ENCODE measurements at places on chromosomes 2 and 18.

DNA sequence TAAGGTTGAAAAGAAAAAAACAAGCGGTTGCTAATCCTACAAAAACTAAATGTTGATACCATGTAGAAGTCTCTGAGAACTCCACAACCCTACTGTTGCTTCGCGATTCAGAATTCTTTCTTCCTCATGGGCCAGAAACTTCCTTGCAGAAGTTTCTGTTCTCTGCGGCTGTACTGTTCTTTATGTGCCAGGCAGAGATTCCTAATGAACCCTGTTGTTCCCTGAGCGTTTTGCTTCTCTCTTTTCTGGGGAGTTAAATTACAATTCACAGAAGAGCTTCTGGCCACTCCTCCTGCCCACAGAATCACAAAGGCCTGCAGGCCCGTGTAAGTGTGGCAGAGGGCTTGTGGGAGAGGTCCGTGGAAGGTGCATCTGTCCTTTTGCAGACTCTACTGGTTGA is 1.8 kb upstream of the THNSL2 start:
- DNase-seq = no peak

- no peak for DNase-seq
Measured at GRCh38 chr2:239927424-239927981, 97.6 kb downstream of the NDUFA10 start.

DNA sequence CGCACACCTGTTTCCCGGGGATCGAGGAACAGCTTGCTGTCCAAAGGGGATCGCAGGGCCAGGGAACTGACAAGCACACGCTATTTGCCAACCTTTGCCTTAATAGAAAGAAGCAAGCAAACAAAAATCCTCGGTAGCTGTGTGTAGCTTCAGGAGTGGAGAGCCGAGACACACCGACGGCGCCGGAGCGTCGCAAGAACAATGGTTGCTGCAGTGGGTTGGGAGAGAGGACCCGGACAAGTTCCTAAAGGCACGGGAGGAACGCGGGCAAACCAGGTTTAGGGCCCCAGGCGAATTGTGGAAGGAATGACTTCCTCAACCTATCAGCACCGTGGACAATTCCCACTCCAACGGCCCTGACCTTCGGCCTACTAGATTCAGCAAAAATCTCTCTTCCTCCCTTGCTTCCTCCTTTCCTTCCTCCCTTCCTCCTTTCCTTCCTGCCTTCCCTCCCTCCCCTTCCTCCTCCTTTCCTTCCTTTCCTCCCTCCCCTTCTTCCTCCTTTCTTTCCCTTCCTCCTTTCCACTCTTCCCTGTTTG is 4.9 kb upstream of the NEUROD1 start:
- DNase-seq = no peak

GRCh38 chr2:237754182-237754581 is 44.4 kb upstream of the RBM44 start:
- no peak for DNase-seq

GRCh38 chr2:3728104-3729054 is 25.0 kb downstream of the DCDC2C start:
- no peak for DNase-seq

GRCh38 chr2:133581010-133581760 is 12.9 kb upstream of the NCKAP5 start:
- DNase-seq = no peak

- DNase-seq = no peak
Measured at GRCh38 chr2:199740111-199740428, 110.9 kb downstream of the FTCDNL1 start.

DNA sequence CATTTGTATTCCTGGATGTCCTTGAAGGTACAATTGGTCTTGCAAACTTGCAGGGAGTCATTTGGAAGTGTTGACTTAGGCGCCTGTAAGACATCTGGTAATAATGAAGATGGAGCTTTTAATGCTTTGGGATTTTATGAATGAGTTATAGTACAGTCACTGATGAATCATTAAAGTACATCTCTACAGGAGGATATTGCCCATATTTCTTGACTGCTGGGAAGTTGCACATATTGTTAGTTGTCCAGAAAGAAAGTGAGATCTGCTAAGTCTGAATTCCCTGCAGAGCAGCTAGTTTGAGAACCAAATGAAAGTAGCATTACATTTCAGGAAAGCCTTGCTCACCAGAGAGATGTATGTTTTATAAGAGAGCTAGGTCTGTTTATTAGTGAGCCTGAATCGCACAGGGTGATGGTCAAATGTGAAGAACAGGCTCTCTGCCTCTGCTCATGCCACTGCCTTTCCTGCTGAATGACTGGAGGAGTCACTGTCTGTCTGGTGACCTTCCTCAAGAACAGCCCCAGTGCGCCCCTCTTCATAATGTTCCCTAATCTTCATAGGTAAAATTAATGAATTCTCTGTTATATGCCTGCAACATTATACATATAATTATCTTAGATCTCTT is 138.9 kb upstream of the KLHL14 start:
- DNase-seq = no peak

DNA sequence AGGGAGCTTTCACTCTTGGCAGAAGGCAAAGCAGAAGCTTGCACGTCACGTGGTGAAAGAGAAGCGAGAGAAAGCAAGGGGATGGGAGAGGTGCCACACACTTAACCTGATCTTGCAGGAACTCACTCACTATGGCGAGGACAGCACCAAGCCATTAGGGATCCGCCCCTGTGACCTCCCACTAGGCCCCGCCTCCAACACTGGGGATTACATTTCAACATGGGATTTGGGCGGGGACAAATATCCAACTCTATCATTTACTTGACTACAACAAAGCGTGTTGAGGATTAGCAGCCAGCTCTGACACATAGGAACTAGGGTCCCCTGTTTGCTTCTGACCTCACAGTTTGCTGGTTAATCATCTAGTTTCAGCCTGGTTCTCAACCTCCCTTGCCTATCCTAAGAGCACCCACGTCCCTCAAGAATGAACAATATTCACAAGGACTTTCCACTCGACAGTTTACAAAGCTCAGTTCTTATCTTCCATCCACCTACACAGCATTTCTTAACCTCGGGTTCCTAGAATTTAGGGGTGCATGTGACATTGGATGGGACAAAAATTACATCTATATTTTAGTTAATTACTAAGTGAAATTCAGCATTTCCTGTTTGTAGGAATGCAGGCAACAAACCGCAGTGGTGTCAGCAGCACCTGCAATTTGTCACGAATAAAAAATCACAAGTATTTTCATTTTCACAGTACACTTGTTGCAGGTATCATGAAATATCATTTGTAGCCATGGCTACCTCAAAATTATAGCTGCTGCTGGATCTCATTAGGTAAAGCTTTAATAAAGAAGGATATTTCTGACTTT is 36.0 kb downstream of the LBH start:
- DNase-seq = no peak

DNA sequence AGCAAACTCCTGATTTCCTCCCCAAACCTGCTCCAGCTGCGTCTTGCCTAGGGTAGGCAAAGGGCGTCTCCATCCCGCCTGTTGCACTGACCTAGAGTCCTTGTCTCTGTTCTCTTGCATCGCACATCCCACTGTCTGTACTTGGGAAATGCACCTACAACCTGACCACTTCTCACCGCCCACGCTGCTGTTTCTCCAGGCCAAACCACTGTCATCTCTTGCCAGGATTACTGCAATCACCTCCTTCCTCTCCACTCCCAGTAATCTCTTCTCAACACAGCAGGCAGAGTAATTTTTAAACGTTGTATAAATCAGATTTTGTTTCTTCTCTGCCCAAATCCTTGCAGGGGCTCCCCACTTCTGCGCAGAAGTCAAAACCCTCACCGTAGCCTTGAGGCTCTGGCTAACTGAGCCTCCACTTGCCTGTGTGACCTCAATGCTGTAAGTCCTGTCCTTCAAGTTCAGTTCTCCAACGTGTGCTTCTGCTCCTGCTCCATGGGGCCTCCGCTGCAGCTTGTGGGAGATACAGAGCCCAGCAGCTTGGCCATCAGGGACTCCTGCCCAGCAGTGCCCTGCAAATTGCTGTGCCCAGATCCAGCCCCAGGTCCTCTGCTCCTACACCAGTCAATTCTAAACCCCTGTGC is 27.7 kb upstream of the SEMA4C start:
- no peak for DNase-seq

- no peak for DNase-seq
Measured at GRCh38 chr2:168956392-168956791, 55.3 kb downstream of the G6PC2 start.

DNA sequence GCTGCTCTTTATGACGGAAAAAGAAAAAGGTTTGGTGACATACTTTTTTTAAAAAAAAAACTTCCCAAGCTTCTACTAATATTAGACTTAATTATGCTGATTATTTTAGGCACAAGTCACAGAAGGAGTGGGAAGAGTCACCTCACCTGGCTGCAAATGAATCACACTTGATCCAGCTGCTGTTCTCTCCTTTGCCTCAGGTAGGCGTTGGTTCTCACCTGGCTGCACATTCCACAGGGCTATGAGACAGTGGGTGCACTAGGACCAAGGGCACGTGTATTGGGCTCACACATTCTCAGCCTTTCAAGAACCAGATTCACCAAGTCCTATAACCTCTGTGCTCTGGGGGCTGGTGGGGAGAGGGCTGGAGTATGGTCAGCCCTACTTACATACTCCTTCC is 93.3 kb downstream of the TGFA start:
- no peak for DNase-seq

GRCh38 chr2:143946436-143947391 is 573.2 kb downstream of the ZEB2 start:
- DNase-seq = no peak

DNA sequence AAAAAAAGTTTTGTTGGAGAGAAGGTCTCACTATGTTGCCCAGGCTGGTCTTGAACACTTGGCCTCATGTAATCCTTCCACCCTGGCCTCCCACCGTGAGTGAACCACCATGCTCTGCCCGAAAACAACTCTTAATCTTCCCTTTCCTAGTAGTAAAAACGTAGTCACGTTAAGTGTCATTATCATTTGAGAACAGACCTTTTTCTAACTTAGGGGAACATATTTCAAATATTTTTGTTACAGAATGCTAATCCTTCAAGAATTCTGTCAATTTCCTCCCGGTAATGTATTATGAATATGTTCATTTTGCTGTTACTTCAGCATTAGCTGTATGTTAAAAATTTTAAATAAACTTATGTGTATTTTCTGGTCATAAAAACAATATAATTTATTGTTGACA is 49.7 kb downstream of the MTA3 start:
- no peak for DNase-seq

DNA sequence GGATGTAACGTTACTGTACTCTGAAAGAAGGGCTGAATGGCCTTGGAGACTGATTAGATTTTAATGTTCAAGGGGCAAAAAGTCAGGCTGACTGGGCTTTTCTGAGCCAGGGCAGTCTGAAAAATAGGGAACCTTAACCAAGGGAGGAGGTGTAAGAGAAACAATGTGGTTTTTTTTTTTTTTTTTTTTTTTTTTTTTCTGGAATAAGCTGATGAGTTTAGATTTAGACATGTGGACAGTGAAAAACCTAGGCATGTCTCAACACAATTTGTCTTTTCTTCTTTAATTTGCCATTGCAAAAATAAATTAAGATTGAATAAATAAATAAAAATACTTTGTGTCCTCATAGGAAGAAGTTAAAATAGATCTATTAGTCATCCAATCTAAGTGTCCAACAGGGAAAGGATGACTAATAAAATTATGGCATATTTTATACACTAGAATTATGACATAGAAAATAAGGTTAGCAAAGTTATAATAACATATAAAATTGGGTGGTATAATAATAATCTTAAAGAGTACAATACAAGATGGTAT is 237.6 kb upstream of the TRIB2 start:
- DNase-seq = no peak

GRCh38 chr18:12839057-12839525 is 44.9 kb downstream of the PTPN2 start:
- no peak for DNase-seq

- DNase-seq = no peak
Measured at GRCh38 chr2:21195326-21195725, 71.6 kb downstream of the TDRD15 start.

- DNase-seq = no peak
Measured at GRCh38 chr18:50453014-50453680, 78.3 kb downstream of the SKA1 start.

DNA sequence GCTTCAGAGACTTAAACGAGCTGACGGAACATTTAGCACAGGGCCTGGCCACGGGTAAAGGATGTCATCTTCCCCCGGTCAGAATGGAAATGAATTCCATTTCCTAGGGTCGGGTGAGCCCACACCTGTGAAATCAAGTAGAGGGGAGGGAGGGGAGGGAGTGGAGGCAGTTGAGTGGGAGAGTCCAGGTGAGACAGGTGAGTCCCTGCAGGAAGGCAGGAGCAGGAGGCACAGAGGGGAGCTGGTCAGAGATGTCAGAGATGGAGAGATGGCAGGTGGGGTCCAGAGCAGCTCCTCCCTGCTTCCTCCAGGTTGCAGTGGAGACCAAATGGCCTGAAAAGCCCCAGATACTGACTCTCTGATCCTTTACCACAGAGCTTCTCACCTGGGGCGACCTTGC is 55.2 kb downstream of the SH3BP4 start:
- no peak for DNase-seq

DNA sequence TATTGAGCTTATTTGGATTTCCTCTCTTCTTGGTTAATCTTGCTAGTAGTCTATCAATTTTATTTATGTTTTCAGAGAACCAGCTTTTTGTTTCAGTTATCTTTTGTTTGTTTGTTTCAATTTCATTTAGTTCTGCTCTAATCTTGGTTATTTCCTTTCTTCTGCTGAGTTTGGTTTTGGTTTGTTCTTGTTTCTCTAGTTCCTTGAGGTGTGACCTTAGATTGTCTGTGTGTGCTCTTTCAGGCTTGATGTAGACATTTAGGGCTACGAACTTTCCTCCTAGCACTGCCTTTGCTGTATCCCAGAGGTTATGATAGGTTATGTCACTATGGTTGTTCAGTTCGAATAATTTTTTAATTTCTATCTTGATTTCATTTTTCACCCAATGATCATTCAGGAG is 141.6 kb downstream of the ZNF236 start:
- DNase-seq = no peak

GRCh38 chr18:987325-988186 is 82.9 kb downstream of the ADCYAP1 start:
- no peak for DNase-seq

GRCh38 chr2:226902041-226902966 is 66.5 kb downstream of the RHBDD1 start:
- no peak for DNase-seq

- DNase-seq = peak; percentile 97
Measured at GRCh38 chr2:218286570-218287459, 5.5 kb downstream of the TMBIM1 start.

- DNase-seq = no peak
Measured at GRCh38 chr18:55433648-55434047, 154.3 kb downstream of the TCF4 start.

GRCh38 chr18:13579874-13580273 is 146.5 kb downstream of the FAM210A start:
- no peak for DNase-seq

- DNase-seq = peak; percentile 77
Measured at GRCh38 chr2:85396531-85397470, 13.4 kb downstream of the CAPG start.

- no peak for DNase-seq
Measured at GRCh38 chr2:108858894-108859293, 72.3 kb downstream of the CCDC138 start.

GRCh38 chr18:63773551-63773950 is 1.7 kb upstream of the SERPINB7 start:
- DNase-seq = no peak

- no peak for DNase-seq
Measured at GRCh38 chr2:49286045-49286444, 131.7 kb upstream of the FSHR start.
